ENCODE measurements at places on chromosomes 2 and 18.

- no peak for DNase-seq
Measured at GRCh38 chr2:168253379-168253778, 6.0 kb upstream of the STK39 start.

- DNase-seq, result no peak
Measured at GRCh38 chr18:318791-319291, 51.0 kb upstream of the THOC1 start.

- DNase-seq, result no peak
Measured at GRCh38 chr2:209600341-209601171, 171.1 kb upstream of the UNC80 start.

DNA sequence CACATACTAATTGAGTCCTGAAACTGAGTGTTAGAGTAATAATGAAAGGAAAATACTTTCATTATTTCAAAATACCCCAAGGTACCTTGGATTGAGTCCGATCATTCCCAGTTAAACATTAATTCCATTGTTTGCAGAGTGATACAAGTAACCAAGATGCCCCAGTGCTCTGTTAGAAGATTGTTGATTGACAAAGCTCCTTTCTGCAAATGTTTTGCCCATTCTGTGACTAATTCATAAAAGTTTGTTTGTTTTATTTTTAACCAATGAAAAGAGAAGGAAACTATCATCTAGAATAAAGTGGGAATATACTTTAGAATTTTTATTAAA is 124.0 kb downstream of the GULP1 start:
- no peak for DNase-seq

DNA sequence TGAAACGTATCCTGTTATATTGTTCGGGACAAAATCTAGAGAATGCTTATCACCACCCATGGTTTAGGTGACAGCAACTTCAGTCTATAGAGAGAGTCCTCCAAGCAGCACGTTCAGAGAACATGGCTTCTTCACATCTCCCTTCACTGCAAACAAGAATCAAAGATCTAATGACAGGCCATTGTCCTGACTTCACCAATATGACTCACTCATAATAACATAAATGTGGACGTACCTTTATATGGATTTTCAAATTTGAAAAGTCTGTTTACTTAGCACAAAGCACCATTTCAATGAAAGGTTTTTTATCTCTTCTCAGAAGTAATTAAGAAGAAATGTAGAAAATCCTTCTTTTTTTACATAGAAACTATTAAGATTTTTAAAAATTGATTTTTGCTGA is 46.7 kb downstream of the KLF7 start:
- no peak for DNase-seq

- DNase-seq, result no peak
Measured at GRCh38 chr2:15242936-15243461, 318.1 kb downstream of the NBAS start.

- DNase-seq, result no peak
Measured at GRCh38 chr2:215363039-215363438, 51.2 kb downstream of the ATIC start.

GRCh38 chr18:13611142-13611600 is 115.2 kb downstream of the FAM210A start:
- no peak for DNase-seq

DNA sequence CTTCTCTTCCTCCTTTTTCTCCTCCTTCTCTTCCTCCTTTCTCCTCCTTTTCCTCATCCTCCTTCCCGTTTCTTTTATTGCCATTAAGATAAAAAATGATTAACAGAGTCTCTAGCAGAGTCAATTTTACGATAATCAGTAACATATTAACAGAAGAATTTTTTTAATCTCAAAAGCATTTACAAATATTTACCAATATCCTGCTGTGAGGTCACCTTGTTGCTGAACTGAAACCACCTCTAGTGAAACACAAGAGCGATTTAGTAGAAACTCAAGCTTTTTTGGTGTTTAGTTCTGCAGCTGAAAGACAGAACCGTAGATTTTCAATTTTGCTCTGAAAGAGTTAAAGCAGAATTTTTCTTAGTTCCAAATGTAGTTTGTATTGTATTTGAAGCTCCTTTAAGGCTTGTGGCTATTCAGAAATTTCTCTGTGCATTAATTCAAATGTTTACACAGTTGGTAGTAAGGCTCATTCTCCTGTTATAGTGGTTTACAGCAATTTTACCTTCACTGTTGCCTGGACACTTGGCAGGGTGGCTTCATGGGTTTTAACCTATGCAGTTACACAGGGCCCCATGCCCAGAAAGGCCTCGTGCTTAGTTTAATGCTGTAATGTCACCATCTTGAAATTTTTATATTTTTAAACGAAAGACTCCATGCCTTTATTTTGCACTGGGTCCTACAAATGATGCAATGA is 1106.6 kb upstream of the FAM98A start:
- no peak for DNase-seq

DNA sequence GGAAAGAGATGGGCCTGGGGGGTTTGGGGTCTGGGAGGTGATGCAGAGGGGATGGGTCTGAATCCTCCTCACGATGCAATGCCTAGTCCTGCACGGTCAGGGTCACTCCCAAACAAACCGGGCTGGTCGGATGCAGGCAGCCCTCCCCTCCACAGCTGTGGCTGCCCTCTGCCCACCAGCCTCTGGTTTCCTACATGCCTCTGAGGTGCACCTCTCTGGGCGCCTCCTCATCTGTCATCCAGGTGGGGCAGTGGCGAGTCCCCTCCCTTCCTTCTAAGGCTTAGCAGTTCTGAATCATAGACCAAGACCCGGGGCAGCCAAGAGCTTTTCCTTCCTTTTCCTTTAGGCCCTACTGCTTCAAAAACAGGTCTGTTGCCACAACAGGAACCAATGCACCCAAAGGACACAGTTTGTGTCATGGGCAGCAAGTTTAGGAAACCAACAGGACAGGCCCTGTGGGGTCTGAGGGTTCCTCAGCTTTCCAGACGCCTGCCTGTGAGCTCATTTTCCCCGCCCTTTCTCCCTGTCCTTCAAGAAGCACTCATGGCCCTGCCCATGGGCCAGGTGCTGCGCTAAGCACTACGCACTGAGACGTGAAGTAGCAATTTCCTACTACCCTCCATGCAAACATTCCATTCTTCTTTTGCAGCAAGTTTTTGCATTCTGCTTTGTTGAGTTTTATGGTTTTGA is 6.5 kb upstream of the MAL start:
- DNase-seq, result no peak

GRCh38 chr2:200575957-200576356 is 9.9 kb upstream of the AOX1 start:
- DNase-seq, result no peak

GRCh38 chr2:29397713-29398112 is 282.5 kb downstream of the CLIP4 start:
- DNase-seq, result no peak

- DNase-seq, result no peak
Measured at GRCh38 chr2:224816816-224817215, 100.7 kb upstream of the CCDC195 start.

- no peak for DNase-seq
Measured at GRCh38 chr18:9608298-9608697, 6.1 kb downstream of the PPP4R1 start.

DNA sequence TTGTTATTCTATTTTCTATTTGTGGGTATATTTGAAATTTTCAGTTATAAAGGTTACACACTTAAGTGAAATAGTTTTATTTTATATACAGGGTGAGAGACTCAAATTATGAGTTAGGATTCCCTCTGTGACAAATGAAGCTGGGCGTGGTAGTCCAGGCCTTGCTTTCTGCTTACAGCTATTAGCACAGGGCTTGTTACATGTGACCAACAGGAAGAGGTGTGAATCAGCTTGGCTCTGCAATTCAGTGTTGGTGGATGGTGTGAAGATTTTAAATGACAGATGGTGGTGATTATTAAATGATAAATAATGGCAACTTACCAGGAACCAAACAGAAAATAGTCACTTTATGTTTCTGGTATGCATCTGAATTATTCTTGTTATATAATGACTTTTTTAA is 64.4 kb upstream of the NOSTRIN start:
- no peak for DNase-seq

DNA sequence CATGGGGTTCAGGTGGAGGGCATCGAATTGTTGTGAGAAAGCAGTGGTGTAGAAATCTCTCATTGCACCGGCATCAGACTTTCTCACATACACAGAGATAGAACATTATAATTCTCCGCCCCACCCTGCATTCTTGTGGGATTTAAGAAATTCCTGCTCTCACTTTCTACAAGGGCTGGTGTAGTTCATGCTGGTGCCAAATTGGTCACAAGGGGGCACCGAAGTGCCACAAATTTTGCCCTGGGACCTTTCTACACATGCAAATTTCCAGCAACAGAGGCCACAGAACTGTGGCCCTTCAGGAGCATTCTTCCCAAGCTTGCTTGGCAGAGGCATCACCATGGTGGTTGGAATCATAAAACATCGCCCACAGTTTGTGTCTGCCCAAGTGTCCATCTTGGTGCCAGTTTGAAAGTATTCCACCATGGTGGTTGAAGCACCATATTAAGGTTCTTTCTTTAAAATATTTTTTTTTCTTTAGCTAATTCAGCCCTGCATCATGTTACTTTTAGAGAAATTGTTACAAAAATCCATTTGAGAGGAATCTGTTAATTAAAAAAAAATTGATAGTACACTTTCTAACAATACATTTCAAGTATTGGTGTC is 521.2 kb upstream of the FANCL start:
- DNase-seq, result peak; percentile 51

GRCh38 chr2:191246820-191247380 is 1.7 kb downstream of the MYO1B start:
- no peak for DNase-seq

GRCh38 chr2:238381341-238382115 is 45.2 kb upstream of the ASB1 start:
- DNase-seq, result no peak

DNA sequence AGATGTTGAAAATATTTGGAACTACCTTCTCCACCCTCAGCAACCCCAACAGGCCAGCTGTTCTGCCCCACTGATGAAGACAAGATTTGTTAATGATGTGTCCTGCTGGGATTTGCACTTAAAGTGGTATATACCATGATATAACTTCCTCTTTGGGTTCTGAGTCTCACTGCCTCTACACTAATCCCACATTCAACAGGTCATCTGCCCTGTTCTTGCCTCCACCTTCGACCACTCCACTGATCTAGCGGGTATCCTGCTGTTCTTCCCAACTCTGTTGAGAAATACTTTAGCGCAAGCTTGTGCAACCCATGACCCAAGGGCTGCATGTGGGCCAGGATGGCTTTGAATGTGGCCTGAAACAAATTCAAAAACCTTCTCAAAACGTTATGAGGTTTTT is 72.7 kb downstream of the LRP1B start:
- no peak for DNase-seq

DNA sequence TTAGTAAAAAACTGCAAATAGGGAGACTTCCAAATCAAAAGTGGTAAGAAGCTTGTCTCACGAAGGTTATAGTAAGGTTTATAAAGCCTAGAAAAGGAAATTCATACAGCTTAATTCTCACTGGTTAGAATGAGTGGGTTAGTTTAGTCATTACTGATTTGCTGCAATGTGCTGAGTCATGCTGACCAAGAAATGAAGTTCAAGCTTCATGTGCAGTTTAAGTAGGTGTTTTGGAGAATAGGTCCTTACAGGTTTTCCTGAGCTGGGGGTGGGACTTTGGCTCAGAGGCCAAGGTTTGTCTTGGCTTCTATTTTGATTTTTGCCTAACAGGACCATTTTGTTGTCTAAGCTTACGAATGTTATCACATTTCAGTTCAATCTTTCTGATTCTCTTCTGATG is 15.1 kb downstream of the CLIP4 start:
- DNase-seq, result no peak

- no peak for DNase-seq
Measured at GRCh38 chr2:42964439-42965083, 172.2 kb upstream of the HAAO start.
